Activated CD8-positive, alpha-beta memory T cell treated with anti-CD3 and anti-CD28 coated beads for 1 hour (primary cell): ENCODE measurements at places on chromosomes 3 and 15.

- no peak for DNase-seq
Observed at GRCh38 chr3:102112704-102113230, 263.5 kb downstream of the NFKBIZ start.

DNA sequence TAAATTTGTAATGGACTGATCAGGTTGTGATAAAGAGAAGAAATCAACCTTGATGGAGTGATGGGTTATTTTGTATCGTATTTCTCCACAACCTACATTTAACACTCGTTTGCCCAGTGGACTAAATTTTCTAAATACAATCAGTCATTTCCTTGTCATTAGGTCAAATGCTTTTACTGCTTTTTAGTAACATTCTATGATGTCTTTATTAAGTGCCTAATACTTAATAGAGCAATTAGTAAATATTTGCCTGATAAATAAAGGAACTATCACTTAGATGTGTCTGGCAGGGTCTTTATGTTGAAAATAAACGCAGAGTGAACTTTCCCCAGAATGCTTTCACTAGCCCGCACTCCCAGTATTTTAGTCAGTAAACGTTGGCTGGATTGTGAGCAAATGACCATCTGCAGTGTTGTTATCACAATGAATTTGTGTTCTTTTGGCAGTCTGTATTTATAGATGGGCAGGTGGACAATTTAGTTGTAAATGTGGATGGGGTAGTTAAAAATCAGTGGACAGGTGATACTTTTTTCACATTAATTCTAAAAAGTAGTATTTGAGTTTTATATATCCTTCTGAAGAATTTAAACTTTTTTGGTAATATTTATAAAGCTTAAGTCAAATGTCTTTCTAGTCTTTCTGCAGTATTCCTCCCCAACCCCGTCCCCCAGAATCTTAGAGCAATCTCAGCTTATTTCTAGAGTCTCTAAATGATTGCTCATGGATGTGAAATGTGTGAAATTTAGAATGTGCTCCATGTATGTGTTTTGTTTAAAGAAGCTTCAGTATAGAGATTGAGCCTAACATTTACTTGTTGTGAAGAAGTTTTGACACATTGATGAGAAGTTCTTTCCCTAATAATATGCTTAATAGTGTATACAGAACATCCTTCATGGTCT is 4.9 kb downstream of the USP3 start:
- no peak for DNase-seq

GRCh38 chr15:31338318-31338878 is 11.8 kb downstream of the KLF13 start:
- DNase-seq, result no peak

DNA sequence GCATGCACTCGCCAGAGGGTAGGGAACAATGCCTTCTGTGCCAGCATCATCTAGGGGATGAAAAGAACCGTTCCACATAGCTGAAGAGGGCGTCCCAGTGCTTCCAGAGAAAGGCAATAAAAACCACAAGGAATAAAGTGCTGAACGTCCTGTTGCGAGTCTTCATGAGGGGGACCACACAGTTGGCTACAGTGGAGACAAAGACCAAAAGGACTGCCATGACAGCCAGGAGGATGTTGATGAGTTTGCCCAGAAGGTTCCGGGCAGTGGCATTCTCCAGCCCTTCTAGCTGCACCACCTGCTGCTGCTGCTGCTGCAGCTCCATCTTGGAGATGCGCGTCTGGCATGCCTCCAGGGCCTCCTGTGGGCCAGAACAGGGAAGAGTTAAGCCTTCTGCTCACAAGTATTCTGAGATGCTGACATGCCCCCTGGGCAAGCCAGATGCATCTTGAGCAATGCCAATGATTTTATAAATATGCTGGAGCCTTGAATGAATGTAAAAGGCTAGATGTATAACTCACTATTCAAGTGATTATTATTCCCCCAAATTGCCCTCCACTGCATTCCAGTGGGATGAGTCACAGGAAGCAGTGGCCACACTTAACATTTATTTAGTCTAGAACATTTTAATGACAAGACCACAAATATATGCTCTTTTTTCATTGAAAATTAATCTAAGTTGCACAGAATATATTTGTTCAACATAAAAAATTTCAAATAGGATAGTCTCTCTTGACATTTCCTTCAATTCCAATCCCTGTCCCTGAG is 45.1 kb upstream of the PLXND1 start:
- no peak for DNase-seq

GRCh38 chr3:144263706-144264105 is 292.1 kb downstream of the DIPK2A start:
- DNase-seq, result no peak

DNA sequence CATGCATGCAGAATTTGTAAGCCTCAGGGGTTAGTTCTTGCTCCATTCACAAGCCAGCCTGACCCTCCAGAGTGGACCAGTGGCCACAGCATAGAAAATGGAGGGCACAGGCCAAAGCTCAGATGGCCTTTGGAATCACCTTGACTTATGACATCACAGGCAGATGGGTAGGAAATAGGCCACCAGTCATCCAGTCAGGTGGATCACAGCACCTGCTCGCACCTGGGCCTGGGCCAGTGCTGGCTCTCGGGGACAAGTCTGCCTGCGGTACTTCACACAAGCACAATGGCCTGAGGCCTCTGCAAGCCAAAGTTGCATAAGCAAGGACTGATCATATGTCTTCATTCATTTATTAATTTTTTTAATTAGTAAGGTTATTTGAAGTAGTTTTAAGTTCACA is 39.3 kb downstream of the PPCDC start:
- DNase-seq, result no peak

- no peak for DNase-seq
Observed at GRCh38 chr3:128736601-128737000, 10.6 kb downstream of the RAB7A start.

GRCh38 chr3:66858656-66859381 is 139.3 kb upstream of the KBTBD8 start:
- no peak for DNase-seq

- no peak for DNase-seq
Observed at GRCh38 chr3:44136421-44136820, 105.3 kb upstream of the TOPAZ1 start.

DNA sequence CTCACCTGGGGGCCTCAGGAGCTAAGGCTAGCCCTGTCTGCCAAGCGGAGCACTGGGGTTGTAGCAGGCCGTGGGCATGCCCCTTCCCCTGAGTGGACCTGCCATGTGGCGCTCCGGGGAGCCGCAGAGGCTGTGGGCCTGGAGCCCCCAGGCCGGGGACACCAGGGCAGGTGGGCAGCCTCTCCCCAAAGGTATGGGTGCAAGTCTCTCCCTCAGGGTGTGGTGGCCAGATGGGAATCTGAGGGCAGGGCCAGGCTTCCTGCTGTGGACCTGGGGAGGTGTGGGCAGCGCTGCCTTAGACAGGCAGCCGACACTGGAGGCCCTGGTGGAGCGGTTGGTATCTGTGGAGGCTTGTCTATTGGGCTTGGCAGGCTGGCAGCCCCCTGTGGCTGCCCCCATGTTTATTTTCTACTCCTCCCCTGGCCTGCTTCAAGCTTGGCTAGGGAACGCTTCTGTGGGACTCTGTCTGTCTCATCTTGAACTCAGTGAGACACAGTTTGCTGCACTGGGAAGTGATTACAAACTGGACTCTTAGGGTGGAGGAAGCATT is 5.9 kb downstream of the ACVR2B start:
- DNase-seq, result no peak

GRCh38 chr3:152241142-152242017 is 27.3 kb upstream of the MBNL1 start:
- no peak for DNase-seq

DNA sequence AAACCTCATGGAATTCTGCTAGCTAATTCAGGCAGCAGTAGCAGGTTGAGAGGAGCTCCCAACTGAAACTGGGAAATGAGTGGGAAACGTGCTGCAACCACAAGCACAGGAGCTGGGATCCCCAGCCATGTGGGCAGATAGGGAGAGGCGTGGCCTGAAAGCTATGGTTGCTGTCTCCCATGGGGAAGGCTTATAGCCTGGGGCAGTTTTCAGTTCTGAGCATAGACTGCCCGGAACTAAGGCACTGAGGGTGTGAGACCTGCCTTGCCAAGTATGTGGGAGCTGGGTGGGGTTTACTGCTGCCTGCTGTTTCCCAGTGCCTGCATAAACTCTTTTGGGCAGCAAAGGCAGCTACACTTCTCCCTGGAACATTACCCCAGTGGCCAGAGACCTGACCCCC is 229.5 kb downstream of the TUSC7 start:
- DNase-seq, result no peak

DNA sequence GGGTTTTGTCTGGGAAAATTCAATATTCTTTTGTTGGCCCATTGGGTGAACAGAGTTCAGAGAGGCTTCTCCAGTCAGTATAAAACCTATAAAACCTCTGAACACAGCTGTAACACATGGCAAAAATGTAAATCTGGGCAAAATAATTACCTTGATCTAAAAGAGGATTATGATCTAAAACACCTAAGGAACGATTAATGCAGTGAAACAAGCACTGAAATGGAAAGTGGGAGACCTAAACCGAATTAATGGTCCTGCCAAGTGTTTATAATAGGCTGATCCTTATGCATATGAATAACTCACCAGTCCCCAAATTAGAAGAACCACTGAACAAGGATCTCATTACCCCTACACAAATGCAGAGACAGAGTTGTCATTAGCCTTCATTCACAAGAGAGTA is 32.6 kb downstream of the AVEN start:
- DNase-seq, result no peak
